A673 (cell line): ENCODE measurements at places on chromosomes 5 and 9. TPM values are rescaled to one million over a fixed set of nuclear protein-coding genes. Genes with fewer than 3 reads are reported as not detected.
A peak's percentile ranks its signal among the peaks of the same experiment; 100 is the strongest.

The FLT4 gene
- total RNA-seq = 8.6 and 10.1 TPM in 2 replicates

DNA sequence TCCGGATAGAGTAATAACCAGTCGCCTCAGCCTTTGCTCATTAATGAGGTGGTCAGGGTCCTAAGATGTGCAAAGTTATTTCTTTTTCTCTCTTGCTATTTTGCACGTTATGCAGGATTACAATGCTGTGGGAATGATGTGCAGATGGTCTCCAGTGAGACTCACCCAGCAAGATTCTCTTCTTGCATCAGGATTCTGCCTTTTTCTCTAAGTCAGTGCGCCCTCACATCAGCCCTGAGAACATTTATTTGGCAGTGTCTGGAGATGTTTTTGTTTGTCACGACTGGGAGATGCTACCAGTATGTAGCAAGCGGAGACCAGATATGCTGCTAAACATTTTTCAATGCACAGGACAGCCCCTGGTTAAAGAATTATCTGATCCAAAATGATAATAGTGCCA lies 280.3 kb upstream of the WWC1 start:
- no peak for DNase-seq

GRCh38 chr5:191036-191948 lies at the start of gene LRRC14B:
Gene LRRC14B, plus strand, starts transcription at chr5:191495. Its CDS starts 44 bp downstream, at chr5:191539.
- no peak for DNase-seq

DNA sequence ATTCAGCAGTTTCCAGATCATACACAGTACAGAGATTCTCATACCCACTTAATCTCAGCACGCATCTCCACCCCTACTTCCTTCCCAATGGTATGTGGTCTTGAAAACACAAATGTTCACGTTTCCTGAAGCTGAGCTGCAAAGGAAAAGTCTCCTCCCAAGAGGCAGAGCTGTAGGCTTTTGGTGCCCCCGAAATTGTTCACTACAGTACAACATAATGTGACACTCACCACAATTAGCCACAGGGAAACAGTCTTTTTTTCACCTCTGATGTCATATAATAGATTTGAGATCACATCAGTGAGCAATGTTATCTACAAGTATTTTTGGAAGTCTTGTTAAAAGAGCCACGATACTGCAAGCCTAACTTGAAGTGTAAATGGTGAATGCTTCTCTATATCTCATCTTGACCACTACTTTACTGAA lies 40.2 kb downstream of the NFIB start:
- peak; percentile 84 for DNase-seq

DNA sequence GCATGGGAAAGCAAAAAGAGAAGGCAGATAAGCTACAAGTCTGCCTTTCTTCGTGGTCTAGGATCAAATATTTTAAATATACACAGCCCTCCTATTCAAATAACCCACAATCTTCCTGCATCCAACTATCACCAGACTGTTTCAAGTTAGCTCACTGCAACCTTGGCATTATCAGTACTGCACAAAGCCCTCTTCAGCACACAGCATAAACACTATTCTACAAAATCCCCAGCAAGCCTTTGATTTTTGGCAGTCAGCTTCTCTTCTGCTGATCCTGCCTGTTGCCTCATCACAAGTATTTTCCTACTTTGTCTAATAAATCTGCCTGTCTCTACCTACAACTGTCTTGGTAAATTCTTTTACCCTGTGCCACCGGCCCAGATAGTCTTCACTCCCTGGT lies 142.9 kb downstream of the COX7C start:
- DNase-seq = no peak

GRCh38 chr9:133701321-133701980 lies 36.7 kb downstream of the SARDH start:
- no peak for DNase-seq
